ENCODE measurements at places on chromosomes 11 and 22.

DNA sequence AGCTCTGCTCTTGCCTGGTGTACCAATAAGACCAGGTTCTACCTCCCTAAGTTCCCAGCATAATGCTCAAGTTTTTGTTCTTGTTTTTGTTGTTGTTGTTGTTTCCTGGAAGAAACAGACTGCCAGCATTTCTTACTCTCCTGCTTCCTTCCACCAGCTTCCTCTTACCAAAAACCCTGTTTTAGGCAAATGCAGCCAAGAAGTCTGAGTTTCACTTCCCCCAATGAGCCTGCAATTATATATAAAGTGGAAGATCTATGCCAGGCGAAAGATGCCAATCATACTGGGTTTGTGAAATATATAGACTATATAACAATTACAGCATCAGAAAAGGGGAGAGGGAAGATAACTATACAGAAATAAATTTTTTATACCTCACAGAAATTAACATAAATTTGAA lies 931.5 kb upstream of the FAT3 start:
- no peak for DNase-seq

DNA sequence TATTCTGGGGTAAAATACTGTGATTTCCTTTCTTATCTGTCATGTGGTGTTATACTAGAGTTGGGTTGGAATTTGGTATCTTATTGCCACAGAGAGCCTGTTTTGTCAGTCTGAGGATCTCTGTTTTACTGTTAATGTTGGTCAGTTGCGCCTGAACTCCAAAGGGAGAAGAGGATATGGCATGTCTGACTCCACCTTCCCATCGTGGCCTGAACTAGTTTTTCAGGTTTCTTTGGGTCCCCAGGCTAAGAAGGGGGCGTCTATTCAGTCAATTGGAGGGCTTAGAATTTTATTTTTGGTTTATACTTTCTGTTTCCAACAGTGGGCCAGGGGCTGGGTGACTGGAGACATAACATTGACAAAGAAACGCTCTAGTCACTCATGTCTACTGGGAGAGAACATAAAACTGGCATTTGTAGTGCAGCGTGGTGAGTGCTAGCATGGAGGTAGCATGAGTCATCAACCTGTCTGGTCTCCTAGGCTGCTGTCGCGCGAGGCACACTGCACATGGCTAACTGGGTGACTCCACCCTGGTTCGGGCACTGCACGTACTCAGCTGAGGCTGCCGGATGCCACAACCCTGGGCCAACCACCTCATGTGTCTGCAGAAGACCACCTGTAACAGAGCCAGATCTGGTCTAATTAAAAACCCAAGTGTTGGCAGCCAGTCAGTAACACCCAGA lies 120.1 kb upstream of the OR9Q1 start:
- DNase-seq: peak; percentile 64

- no peak for DNase-seq
Measured at GRCh38 chr22:44500599-44500998, 2.6 kb upstream of the RTL6 start.

DNA sequence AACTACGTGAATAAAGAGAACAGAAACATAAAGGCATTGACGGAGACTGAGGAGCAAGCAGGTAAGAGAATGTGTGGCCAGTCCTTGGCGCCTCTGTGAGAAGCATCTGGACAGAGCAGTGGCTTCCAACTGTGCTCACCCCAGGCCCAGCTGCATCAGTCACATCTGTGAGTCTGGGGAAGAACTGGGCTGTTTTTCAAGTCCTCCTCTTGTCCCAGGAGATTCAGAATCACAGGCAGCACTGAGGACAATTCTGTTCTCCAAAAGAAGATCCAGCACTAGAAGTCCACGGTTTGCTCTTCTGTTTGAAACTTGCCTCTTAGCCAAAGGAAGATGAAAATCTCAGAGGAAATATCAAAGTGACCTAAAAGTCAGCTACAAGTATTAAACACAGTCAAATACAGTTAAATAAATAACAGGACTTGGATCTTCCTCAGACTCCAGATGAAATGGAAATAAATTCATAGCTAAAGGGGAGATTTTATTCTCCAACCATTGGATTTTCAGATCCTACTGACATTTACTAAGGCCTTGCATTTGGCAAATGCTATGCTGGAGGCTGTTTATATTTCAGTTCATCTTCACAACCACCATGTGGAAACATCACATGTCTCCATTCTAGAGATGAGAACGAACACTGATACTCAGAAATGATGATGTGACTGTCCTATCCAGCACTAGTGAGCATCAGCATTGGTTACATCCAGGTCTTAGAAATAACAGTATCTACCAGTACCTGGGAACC lies 14.1 kb downstream of the FAM181B start:
- no peak for DNase-seq

Measured in hepatocyte (in vitro differentiated cells).